GM23248 (cell line): ENCODE measurements at places on chromosomes 2 and 18. TPM values are rescaled to one million over a fixed set of nuclear protein-coding genes. Genes with fewer than 3 reads are reported as not detected.

Gene FMNL2
- polyA plus RNA-seq = 3.8 and 4.4 TPM in 2 replicates

Gene SF3B1
- polyA plus RNA-seq = 146 and 196 TPM in 2 replicates

Gene C2orf81
- polyA plus RNA-seq = 6.0 TPM in 2 replicates

Gene NT5C1B
- 0.88 and 1.4 TPM in 2 replicates for polyA plus RNA-seq

Gene SLC9A2
- polyA plus RNA-seq = not detected in 2 replicates

Gene SLC4A5
- polyA plus RNA-seq = 0.35 TPM in 1 of 2 replicates, not detected in the other

Gene RUFY4
- not detected in 2 replicates for polyA plus RNA-seq

Gene OTOS
- not detected in 2 replicates for polyA plus RNA-seq

Gene TRIM54
- not detected in 2 replicates for polyA plus RNA-seq

Gene HOXD3
- 1.9 and 2.3 TPM in 2 replicates for polyA plus RNA-seq

Gene B4GALT6
- 1.2 and 1.3 TPM in 2 replicates for polyA plus RNA-seq

Gene TUBB6
- polyA plus RNA-seq = 456 and 464 TPM in 2 replicates

Gene C2orf78
- polyA plus RNA-seq = not detected in 2 replicates

Gene BCL2
- 0.30 and 0.39 TPM in 2 replicates for polyA plus RNA-seq

Gene ZNF532
- polyA plus RNA-seq = 13.2 and 14.3 TPM in 2 replicates

Gene VWA3B
- polyA plus RNA-seq = not detected in 2 replicates

Gene PROC
- not detected in 2 replicates for polyA plus RNA-seq

Gene HOXD13
- polyA plus RNA-seq = 1.9 and 2.4 TPM in 2 replicates

Gene RTP5
- polyA plus RNA-seq = not detected in 2 replicates

Gene OTOF
- 0.37 and 0.38 TPM in 2 replicates for polyA plus RNA-seq

Gene TUBB8B
- not detected in 2 replicates for polyA plus RNA-seq

Gene FOSL2
- 42.4 and 45.0 TPM in 2 replicates for polyA plus RNA-seq

Gene FBXO36
- polyA plus RNA-seq = 6.3 and 6.5 TPM in 2 replicates
